ENCODE measurements at places on chromosomes 1 and 21. TPM values are rescaled to one million over a fixed set of nuclear protein-coding genes. Genes with fewer than 3 reads are reported as not detected.

LCA5L gene
- total RNA-seq = 0.17 TPM

DNA sequence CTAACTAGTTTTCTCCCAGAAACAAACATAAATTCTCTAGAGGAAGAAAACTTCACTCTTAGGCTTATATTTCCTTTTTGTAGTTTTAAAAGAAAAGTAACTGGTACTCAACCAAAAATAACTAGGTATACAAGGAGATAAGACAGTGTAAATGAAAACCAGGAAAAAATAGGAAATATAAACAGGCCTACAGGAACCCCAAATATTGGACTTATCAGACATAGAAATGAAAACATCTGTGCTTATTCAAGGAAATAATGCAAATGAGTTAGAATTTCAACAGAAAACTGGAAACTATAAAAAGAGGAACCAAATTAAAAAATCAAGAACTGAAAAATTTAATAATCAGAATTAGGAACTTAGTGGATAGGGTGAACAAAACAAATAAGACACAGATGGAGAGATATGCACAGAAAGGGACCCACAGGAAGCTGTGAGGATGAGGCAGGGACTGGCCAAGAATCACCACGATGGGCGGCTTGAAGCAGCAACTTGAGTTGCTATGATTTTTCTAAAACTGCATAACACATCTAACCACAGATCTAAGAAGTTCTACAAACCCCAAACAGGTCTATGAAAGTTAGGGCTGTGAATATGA lies 67.5 kb upstream of the ACTRT2 start:
- DNase-seq = no peak

BARHL2 gene
- total RNA-seq = not detected

IFT25 gene
- 25.7 TPM for total RNA-seq

GRCh38 chr21:42655796-42656770 lies 2.7 kb downstream of the PDE9A start:
- DNase-seq = peak; percentile 73

DNA sequence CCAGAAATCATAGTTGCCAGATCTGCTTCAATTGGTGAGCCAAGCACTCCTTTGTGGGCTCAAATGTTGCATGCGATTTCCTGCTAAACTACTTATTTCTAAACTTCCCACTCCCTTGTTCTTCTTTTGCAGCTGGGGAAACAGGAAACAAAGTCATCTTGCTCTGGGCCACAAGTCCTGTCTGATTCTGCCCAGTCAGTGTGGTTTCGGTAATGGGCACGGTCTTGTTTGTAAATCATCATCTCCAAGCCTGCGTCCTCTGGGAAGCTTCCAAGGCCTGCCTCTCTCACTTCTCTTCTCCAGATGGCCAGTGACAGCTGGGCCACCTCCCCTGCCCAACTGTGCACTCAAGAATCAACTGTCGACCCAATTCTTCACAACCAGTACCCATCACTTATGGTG lies 4.4 kb downstream of the S100A8 start:
- no peak for DNase-seq

- DNase-seq = no peak
Observed at GRCh38 chr1:226370144-226370923, 37.6 kb downstream of the PARP1 start.

RGL1 gene
- 3.2 TPM for total RNA-seq

LCE1F gene
- not detected for total RNA-seq

DNA sequence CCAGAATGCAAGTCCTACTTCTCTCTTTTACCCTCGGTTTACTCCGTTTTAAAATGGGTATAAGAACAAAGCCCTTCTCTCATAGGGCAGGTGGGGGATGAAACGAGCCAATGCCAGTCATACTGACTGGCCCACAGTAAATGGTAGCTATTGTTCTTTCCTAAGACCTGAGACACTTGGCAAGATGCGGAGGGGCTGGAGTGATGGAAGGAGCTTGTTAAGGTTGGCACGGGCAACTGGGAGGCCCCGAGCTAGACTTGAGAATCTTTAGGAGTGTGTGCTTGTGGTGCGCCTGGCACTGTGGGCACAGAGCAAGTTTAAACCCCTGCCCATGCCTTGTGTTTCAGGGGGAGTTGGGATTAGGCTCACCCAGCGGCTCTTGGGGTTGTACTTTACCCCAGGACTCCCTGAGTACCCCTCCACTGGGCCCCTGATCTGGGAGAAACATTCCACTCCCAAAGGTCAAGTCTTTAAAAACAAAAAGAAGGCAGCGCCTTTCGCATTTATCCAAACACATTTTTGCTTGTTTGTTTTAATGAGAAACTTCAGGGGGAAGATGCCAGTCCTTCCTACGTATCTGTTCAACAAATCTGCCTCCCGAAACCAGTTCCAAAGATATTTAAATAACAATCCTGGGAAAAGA lies 240.6 kb upstream of the TMEM51 start:
- no peak for DNase-seq

DNA sequence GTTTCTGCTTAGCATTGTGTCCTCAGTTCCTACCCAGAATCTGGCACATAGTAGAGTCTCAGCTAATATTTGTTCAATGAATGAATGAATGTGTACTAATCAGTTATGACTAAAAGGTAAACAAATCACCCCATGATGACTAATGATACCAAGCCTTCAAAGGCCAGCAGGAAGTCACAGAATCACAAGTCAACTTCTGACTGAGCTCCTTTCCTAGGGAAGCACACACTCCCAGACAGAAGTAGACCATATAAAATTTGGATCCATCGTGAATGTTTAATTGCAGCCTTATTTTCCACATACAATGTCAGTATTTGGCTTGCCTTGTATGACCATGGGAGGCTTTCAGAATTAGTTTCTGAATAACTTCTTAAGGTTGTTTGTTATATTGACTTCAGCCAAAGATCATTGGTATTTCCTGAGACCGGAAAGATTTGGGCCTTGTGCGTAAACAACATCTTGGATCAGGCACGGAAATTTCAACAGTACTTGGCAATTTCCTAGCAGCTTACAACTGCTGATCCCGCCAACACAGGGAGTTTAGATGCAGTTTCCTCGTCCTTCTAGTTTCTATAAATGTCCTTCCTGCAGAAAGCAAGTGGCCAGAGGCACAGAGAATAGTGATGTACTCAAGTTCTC lies 185.9 kb upstream of the ATP1B1 start:
- no peak for DNase-seq

DNA sequence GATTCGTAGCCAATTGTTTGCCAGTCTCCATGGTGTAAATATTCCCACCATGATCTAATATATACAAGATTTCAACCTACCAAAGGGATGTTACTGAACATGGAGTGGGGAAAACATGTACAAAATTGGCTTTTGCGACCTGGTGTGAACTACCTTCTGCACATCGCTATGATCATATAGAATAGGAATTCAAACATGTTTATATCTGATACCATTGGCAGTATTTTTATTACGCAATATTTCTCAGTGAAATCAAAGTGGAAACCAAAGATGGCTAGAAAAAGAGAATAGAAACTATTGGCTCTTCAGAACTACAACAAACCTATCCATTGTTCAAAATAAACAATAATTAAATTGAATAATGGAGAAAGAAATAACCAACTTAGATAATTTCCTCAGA lies 285.1 kb downstream of the TPR start:
- DNase-seq = no peak

- DNase-seq = no peak
Observed at GRCh38 chr1:119774746-119775490, 6.2 kb upstream of the HMGCS2 start.

GRCh38 chr1:244191581-244191980 lies 140.5 kb downstream of the ZBTB18 start:
- DNase-seq = no peak

RAD54L gene
- total RNA-seq = 42.2 TPM

ESRRG gene
- total RNA-seq = 2.4 TPM

GRCh38 chr1:243890576-243890975 lies 40.5 kb upstream of the AKT3 start:
- DNase-seq = no peak

DNA sequence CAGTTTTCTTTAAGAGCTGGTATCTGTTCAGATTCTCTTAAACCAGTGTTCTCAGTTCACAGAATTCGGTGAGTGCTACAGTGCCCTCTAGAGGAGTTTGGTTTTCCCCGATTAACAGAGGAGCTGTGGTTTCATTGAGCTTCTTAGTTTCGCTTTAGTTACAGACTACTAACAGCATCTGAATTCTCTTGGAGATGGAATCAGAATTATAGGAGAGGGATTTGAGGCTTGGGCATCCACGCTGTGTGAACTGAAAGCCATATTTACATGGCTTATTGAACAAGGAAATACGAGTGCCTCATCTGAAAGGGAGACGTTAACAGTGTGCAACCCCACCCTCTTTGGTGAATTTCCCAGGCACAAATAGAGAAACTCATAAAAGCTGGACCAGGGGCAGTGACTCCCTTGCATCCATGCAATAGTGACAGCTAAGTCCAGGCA lies 202.0 kb downstream of the USH2A start:
- DNase-seq = peak; percentile 4

DNA sequence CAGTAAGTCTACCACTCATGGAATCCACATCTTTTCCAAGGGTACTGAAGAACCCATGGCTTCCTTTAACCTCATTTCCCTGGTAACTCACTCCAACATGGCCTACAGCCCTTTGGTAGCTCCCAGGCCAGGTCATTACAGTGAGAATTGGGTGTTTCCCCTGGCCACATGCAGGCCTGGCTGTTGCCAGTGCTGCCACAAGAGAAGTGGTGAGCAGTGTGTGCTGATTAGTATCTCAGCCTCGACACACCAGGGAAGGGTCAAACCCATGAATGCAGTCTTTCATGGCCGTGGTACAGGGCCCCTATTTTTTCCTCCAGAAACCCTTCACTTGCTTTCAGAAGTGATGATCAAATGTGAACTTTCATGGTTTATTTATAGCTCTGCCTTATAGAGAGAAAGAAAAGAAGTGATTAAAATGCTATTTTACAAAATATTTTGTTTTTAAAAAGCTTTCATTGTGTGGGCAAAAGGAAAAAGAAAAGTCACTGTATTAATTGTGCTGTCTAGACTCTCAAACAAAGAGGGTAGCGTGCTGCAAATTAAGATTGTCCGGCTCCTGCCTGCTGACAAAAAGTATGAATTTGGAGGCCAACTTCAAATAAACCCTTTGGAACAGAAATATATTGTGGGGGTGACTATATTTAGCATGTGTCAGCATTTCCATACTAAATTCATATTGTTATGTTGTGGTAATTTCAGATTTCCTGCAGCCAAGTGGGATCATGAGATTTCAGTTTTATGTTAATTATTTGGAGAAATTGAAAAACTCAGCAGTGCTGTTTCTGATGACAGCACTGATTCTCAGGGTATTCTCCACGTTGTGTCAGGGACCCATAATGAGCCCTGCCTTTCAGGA lies 62.0 kb upstream of the HOOK1 start:
- DNase-seq = no peak

ZNF326 gene
- total RNA-seq = 13.0 TPM

TCHH gene
- not detected for total RNA-seq

DNA sequence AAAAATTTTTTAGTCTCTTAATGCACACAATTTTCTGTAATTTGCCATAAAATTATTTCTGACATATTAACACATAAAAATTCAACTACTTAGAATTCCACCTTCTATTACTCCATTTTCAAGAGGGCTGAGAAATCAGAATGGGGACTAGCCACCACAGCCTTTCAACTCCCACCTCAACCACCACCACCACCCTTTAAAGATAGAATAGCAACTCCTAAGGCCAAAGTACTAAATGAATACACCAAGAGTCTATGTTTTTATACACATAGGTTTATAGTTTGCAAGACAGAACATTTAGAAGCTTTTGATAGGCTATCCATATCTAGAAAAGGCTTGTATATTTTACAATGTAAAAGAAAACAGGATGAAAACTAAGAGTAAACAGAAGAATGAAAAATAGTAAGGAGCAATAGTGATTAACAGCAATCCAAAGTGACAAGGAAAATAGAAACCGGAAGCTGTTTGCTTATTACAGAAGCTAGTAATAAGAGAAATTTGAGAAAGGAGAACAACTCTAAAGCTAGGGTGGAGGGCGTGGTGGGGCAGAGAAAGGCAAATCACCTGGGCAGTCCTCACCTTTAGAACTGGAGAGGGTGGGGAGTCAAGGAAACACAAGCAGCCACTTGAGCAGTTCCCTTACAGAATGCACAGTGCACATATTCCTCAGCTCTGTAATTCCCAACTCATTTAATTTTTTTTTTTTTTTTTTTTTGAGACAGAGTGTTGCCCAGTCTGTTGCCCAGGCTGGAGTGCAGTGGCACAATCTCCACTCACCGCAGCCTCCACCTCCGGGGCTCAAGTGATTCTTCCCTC lies 27.7 kb downstream of the EPS15 start:
- no peak for DNase-seq

GUCA2A gene
- total RNA-seq = not detected

GRCh38 chr1:62386351-62387121 lies 50.3 kb upstream of the USP1 start:
- no peak for DNase-seq

DNA sequence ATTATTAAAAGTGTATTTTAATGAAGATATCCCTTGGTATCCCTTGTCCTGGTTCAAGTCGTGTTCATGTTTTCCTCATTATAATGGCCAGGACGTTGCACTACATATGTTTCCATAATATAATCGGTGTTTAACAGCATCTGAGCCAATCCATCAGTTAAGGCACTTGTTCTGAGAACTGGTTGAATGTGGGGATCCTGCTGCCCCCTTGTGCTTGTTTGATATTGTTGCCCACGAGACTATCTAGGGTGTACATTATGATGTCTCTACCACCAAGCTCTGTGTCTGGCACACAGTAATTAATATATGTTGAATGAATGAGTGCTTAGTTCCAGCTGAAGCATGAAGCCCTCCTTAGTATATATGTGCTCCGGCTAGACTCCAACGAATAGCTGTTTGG lies 193.0 kb downstream of the CACNA1E start:
- peak; percentile 63 for DNase-seq
